ENCODE measurements at places on chromosomes 2 and 18. TPM values are rescaled to one million over a fixed set of nuclear protein-coding genes. Genes with fewer than 3 reads are reported as not detected.

- no peak overlapping the region for H3K4me3 ChIP-seq
- no peaks in the 10 kb centered on the region for H3K4me1 ChIP-seq
- peaks cover 19% of the 10 kb centered on the region for H3K27me3 ChIP-seq
- no peaks in the 10 kb centered on the region for H3K36me3 ChIP-seq
- DNase-seq: no peak
Measured at GRCh38 chr2:209773377-209773776, 1.7 kb downstream of the UNC80 start.

GRCh38 chr2:24152413-24153197 is 22.2 kb upstream of the FAM228A start:
- H3K36me3 ChIP-seq: peaks cover 3% of the 10 kb centered on the region
- H3K27me3 ChIP-seq: no peaks in the 10 kb centered on the region
- no peaks in the 10 kb centered on the region for H3K4me1 ChIP-seq
- H3K4me3 ChIP-seq: no peak overlapping the region
- DNase-seq: no peak

The C1QL2 gene
- total RNA-seq: not detected

The AMER3 gene
- total RNA-seq: not detected

The LYPD1 gene
- total RNA-seq: not detected

The CFAP221 gene
- not detected for total RNA-seq

GRCh38 chr2:20218331-20219320 is 6.3 kb downstream of the SDC1 start:
- H3K4me1 ChIP-seq: peaks cover 4% of the 10 kb centered on the region
- no peak for DNase-seq
- no peaks in the 10 kb centered on the region for H3K36me3 ChIP-seq

GRCh38 chr18:47345291-47345690 is 93.8 kb upstream of the SKOR2 start:
- no peak for DNase-seq
- H3K27ac ChIP-seq: no peak overlapping the region
- no peaks in the 10 kb centered on the region for H3K4me1 ChIP-seq
- H3K36me3 ChIP-seq: no peaks in the 10 kb centered on the region
- no peaks in the 10 kb centered on the region for H3K27me3 ChIP-seq
- H3K4me3 ChIP-seq: no peak overlapping the region

DNA sequence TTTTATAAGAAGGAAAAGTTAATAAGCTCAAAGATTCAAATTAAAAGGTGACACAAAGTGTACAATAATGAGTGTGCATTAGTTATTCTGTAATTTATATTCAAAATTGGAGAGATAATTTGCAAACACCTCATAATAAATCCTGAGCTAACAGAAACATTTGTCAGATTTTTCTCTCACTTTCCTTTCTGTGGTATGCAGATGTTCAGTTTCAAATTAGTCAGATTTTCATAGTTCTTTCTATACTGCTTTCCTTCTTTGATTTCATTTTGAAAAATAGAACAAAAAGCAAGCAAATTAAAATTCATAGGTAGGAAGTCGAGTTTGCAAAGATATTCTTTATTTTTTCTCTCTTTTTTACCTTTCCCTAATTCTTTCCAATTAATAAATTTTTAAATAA is 1420.1 kb upstream of the NXPH2 start:
- no peaks in the 10 kb centered on the region for H3K27me3 ChIP-seq
- no peak for DNase-seq
- H3K27ac ChIP-seq: no peak overlapping the region
- H3K36me3 ChIP-seq: no peaks in the 10 kb centered on the region
- H3K4me3 ChIP-seq: no peak overlapping the region
- H3K4me1 ChIP-seq: no peaks in the 10 kb centered on the region

DNA sequence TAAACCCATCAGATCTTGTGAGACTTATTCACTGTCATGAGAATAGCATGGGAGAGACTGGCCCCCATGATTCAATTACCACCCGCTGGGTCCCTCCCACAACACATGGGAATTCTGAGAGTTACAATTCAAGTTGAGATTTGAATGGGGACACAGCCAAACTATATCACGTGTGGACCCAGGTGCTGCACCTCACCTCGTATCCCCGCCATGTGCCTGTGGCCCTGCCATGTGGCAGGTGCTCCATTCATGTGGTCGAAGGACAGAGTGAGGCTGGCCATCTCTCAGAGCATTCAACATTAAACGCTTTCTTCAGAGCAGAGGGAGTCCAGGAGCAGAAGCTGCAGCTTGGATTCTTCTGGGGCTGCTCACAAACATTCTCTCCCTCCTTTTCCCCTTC is 32.3 kb downstream of the MROH2A start:
- no peaks in the 10 kb centered on the region for H3K36me3 ChIP-seq
- no peaks in the 10 kb centered on the region for H3K4me1 ChIP-seq
- no peak for DNase-seq
- no peak overlapping the region for H3K27ac ChIP-seq
- H3K27me3 ChIP-seq: peaks cover 6% of the 10 kb centered on the region

- H3K4me3 ChIP-seq: no peak overlapping the region
- H3K27ac ChIP-seq: no peak overlapping the region
- no peaks in the 10 kb centered on the region for H3K4me1 ChIP-seq
Measured at GRCh38 chr18:39942702-39943101, 2012.3 kb upstream of the PIK3C3 start.

Data from activated CD8-positive, alpha-beta T cell treated with anti-CD3 and anti-CD28 coated beads, Interleukin-2, amount 10 ng/mL, durations not matched to agents 7 days and 5 days (primary cell).